ENCODE measurements at places on chromosomes 1 and 21. TPM values are rescaled to one million over a fixed set of nuclear protein-coding genes. Genes with fewer than 3 reads are reported as not detected.
A peak's percentile ranks its signal among the peaks of the same experiment; 100 is the strongest.

The RPRD2 gene
- 22.2 TPM for total RNA-seq

The KRTAP19-3 gene
- not detected for total RNA-seq

The ATP8B2 gene
- total RNA-seq = 58.5 TPM

DNA sequence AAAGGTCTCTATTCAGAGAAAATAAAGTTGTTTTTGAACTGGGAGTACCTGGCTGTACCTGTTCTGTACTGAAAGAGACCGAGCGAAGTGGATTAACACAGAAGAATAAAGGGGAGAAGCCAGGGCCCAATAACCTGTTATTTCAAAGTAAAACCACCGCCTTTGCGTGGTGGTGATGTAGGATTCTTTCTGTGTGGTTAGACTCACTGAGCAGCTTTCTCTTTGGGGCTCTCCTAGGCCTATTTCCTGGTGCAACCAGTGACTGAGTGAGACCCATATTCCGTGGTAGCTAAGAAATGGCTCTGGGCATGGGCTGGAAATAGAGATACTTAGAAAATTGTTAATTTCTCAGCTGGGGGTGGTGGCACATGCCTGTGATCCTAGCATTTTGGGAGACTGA, 99.9 kb downstream of the XCL2 start:
- H3K4me1 ChIP-seq = peaks cover 41% of the 10 kb centered on the region
- H3K27me3 ChIP-seq = no peaks in the 10 kb centered on the region
- H3K36me3 ChIP-seq = no peaks in the 10 kb centered on the region
- H3K4me3 ChIP-seq = no peak overlapping the region
- DNase-seq = peak; percentile 34

DNA sequence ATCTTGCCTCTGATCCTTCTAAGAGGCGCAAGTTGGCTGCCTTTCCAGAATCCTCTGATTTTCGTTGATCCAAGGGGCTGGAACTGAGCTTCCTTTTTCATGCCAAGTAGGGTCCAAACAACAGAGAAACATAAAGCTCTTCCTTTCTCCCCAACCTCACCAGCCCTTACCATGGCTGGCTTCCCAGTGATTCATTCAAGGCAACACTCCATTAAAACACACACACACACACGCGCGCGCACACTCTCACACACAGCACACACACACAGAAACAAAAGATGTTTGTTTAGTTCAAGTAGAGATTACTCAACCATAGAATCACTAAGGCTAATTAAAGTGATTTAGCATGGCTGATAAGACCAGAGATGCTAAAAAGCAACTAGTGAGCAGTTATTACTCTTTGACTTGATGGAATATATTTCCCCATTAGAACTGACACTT, 13.0 kb upstream of the GUCA2A start:
- DNase-seq = no peak
- H3K27me3 ChIP-seq = no peaks in the 10 kb centered on the region
- H3K36me3 ChIP-seq = peaks cover 5% of the 10 kb centered on the region
- no peak overlapping the region for H3K4me3 ChIP-seq
- no peak overlapping the region for H3K27ac ChIP-seq
